Peyer's patch (tissue), 4 donors: ENCODE measurements at places on chromosomes 6 and 20.
A peak's percentile ranks its signal among the peaks of the same experiment; 100 is the strongest.

DNA sequence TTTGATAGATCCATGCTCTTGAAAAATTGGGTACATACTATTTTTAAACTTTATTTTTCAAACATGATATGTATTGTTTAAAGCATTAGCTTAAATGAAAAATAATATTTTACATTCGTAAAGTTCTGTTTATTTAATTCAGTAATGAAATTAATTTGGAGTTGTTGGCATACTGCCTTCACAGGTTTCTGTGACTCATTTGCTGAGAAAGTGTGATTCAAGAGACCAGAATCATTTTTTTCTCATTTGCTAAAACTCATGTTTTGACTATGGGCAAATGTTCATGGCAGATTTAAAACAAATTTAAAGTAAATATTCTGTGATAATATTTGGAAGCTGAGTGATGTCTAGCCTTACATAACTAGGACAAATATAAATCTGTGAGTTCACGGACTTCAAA, 230.4 kb downstream of the BCKDHB start:
- no peak for DNase-seq

DNA sequence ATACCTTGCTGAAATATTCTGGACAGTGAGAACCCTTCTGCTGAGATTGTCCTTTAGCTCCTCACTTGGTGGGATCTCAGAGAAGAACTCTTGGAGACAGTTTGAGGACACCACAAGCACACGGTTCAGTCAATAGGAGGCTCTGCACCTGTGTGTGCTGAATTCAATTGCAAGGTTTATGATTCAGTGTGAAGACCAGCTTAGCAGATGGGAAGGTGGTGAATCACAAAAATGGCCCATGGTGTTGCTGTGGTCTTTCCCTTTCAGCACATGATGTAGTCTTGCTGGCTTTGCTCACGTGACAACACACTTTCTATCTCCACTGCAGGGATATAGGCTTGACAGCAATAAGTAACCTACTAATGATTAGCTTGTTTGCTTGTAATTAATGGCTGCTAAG, 270.3 kb downstream of the SLC24A3 start:
- DNase-seq, result no peak

- DNase-seq, result no peak
Observed at GRCh38 chr6:31272436-31272835, 544 bp upstream of the HLA-C start.

GRCh38 chr6:79239536-79240168, 5.2 kb upstream of the HMGN3 start:
- DNase-seq, result no peak

DNA sequence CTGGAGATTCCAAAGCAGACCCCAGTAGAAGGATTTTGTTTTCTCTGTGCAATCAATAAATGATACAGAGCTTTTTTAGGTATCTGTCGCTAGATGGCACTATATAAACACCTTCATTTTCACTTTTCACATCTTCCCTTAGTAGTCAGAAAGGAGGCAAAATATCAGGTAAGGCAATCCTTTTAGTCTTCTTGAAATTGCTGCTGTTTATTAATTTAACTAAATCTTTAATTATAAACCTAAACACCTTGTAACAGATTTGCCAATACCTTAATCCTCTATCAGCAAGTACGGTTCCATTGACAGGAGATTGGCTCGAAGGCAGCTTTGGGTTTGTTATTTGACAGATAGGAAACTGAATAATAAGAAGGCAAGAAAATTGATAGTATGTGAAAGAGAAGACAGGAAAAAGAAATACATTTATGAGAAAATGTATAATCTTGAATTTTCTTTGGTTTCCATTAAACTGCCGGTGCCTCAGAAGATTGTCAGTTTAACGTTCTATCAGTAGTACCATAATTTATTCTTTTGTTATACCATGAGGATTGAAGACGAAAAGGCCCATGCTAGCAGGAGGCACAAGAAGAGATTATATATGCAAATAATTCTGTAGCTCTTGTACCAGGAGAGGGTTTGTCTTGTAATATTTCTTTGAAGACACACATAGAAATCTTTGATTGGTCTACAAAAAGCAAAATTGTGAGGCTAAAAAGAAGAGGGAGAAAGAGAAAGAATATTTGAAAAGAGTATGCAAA, 23.5 kb upstream of the IBTK start:
- DNase-seq, result no peak

DNA sequence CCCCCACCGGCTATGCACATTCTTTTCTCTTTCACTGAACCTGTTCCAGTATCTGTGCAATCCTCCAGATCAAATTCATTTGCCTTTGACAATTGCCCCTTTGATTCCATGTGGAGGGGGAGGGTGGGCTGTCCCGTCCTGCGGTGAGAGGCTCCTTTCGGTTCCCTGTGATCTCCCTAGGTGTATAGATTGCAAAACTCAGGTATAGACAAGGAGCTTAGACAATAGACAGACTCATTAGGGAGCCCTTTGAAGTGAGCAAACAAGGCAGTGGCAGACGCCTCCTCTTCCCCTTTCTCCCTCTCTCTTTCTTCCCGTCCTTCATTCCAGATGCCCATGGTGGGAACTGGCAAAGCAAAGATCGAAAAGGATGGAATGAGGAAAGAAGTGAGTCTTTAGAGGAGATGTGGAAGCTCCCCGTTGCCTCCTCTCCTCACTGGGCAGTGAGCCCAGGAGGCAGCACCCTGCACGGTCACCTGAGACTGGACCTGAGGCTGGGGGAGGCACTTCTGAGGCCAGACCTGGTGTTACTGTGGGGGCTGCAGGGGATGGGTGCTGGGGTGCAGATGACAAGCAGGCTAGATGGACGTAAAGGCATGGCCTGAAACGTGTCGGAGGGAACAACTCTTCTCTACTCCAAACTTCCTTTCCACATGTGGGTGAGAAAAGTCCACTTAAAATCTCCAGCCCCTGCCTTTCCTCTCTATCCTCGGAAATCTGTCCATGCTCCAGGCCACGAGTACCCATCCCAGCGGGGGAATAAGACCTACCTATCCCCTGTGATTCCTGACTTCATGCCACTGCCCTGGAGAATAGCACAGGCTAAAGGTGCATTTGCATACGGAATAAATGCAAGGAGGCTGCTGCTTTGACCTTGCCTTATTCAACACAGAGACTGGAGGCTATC, 256.6 kb upstream of the FOXQ1 start:
- no peak for DNase-seq

DNA sequence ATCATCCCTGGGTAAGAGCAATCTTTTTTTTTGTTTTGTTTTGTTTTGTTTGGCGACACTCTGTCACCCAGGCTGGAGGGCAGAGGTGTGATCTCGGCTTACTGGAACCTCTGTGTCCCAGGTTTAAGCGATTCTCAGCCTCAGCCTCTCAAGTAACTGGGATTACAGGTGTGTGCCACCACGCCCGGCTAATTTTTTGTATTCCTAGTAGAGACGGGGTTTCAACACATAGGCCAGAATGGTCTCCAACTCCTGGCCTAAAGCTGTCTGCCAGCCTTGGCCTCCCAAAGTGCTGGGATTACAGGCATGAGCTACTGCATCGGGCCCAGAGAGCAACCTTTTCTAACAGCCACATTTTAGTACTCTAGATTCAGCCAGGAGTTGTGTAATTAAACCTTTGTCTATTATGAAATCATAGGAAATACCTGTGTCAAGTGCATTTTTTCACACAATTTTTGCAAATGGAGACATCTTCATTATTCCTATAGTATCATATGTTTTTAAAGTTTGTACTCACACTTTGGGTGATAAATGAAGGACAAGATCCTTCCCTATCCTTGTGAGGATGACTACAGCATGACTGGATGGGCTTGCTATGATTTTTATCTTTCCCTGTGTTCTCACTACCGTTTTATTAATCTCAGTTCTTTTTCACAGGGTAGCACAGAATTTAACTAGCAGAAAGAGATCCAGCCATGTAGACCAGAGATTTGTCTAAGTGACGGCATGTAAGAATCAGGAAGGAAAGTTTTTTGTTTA, 82.6 kb downstream of the OR2B2 start:
- DNase-seq, result no peak

- no peak for DNase-seq
Observed at GRCh38 chr6:142530566-142530965, 228.8 kb downstream of the ADGRG6 start.

- DNase-seq, result no peak
Observed at GRCh38 chr6:80158478-80158989, 52.1 kb downstream of the BCKDHB start.

GRCh38 chr20:25205277-25206062, 10.0 kb downstream of the ENTPD6 start:
- DNase-seq, result no peak

GRCh38 chr20:44219170-44219730, 8.7 kb upstream of the OSER1 start:
- no peak for DNase-seq

DNA sequence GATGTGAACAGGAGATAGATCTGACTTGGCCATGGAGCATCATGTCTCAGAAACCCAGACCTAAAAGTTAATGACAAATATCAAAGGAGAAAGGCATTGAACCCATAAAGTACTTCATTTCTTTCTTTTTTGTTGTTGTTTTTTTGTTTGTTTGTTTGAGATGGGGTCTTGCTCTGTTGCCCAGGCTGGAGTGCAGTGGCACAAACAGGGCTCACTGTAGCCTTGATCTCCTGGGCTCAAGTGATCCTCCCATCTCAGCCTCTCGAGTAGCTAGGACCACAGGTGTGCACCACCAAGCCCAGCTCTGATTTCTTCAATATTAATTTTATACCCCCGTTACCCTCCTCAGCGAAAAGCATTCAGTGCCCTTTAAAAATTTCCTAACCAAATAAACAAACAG, 45.8 kb downstream of the KIF16B start:
- no peak for DNase-seq

- DNase-seq, result no peak
Observed at GRCh38 chr20:47545499-47545898, 43.8 kb downstream of the NCOA3 start.

- no peak for DNase-seq
Observed at GRCh38 chr6:14863902-14864850, 381.7 kb upstream of the JARID2 start.

- no peak for DNase-seq
Observed at GRCh38 chr6:22550971-22551670, 18.2 kb upstream of the HDGFL1 start.

DNA sequence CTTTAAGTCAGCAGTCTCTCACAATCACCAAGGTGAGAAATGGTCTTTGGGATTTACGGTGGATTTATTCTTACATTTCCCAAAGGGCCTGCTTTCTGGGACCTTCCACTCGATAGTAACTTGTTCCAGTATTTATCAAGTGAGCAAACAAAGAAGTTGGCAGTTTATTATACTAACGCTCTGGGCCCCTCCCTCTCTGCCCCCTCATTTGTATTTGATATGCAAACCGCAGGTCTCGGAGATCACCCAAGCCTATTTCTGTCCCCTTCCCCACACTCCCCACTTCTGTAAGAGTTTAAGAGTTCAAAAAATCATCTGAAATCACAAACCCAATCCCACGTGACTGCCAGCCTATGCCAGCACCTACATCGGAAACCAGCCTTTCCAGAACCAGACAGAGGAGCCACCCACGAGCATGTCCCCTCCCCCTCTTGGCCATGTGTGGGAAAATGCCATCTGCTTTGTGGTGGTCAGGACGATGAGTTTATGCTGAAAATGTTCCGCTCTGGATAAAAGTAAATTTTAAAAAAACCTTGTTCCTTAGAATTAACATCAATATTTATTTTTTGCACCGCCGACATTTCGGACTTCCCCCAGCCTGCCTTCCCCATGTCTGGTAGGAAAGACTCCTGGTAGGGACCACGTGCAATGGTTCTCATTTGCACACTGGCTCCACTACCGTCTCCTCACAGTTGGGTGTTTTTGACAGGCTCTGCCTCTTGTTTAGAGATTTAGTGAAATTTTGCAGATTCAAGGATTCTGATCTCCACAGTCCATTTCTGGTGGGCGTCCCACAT, 281.0 kb downstream of the TFAP2C start:
- DNase-seq, result no peak

DNA sequence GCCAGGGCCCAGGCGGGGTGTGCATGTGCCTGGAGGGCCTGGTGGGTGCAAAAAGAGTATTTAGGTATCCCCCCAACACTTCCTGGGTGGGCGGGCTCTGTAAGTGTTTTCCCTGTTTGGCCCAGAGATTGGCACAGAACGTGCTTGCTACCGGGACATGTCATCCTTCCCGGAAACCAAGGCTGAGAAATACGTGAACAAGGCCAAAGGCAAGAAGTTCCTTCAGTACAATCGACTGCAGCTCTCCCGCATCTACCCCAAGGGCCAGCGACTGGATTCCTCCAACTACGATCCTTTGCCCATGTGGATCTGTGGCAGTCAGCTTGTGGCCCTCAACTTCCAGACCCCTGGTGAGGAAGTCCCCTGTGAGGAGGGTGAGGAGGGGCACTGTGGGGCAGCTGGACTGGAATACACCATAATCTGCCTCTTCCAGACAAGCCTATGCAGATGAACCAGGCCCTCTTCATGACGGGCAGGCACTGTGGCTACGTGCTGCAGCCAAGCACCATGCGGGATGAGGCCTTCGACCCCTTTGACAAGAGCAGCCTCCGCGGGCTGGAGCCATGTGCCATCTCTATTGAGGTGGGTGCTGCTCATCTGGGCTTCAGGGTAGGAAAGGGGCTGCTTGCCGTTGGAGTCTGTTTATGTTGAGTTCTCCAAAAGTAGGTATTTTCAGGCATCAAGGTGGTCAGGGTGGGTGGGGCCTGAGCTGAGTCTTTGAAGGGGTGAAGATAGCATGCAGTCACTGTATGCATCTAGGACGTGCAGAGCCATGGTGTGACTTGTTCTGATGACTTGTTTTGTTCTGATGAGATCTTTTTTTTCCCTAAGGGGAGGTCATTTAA, 35.2 kb downstream of the PLCG1 start:
- peak; percentile 46 for DNase-seq

DNA sequence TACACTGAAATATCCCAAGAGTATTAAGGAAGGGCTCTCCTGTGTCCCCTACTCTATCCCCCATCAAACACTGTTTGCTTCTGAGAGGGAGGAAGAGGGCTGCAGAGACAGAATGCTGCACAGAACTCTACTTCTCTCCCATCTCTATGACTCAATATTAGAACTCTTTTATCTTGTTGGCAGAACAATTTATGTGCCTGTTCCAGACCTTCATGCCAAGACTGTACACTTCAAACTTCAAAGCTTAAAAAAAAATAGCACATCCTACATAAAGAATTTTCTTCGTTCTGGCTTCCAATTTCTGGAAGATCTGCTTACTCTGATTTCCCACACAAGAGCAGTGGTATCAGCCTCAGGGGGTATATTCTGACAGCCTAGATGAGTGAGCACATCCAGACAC, 19.6 kb upstream of the GPR63 start:
- DNase-seq, result no peak

- DNase-seq, result no peak
Observed at GRCh38 chr6:159616456-159616855, 76.6 kb downstream of the SOD2 start.

DNA sequence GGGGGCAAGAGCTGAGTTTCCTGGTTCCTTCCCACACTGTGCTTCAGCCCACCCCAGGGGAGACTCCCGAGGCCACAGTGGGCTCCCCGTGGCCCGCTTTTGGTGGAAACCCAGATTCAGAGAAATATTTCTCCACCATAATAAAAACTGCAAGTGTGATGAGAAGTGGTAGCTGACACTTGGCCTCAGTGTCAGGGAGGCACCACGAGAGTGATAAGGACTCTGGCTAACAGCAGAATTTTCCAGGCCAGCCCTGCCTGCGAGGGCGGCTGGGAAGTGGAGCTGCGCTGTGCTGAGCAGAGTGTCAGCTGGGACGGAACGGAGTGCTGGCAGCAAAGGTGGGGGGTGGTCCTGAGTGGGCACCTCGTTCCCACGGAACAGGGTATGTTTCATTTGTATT, 22.5 kb downstream of the SPATA2 start:
- DNase-seq, result no peak
